ENCODE measurements at places on chromosomes 2 and 18. TPM values are rescaled to one million over a fixed set of nuclear protein-coding genes. Genes with fewer than 3 reads are reported as not detected.

The BCL11A gene
- total RNA-seq, result not detected

DNA sequence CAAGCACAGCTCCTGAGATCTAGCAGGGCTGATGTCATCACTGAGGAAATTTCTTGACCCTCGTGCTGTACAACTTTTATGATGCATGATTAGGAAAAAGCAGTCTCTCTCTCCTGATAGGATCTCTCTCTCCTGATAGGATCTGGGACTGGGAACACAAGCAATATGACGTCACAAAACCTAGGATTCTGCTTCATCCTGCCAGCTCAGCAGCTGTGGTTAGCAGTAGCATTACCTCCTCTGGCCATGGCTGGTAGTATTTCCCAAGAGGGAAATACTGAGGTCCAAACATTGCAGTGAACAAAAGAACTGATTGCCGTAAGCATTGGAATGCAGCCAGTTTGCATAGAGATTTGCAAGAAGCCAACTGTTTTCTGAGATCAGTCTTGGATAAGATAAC lies 521.2 kb upstream of the POU3F3 start:
- no peak for DNase-seq

The POLR1B gene
- total RNA-seq, result 31.3 TPM

The NFATC1 gene
- 64.3 TPM for total RNA-seq

DNA sequence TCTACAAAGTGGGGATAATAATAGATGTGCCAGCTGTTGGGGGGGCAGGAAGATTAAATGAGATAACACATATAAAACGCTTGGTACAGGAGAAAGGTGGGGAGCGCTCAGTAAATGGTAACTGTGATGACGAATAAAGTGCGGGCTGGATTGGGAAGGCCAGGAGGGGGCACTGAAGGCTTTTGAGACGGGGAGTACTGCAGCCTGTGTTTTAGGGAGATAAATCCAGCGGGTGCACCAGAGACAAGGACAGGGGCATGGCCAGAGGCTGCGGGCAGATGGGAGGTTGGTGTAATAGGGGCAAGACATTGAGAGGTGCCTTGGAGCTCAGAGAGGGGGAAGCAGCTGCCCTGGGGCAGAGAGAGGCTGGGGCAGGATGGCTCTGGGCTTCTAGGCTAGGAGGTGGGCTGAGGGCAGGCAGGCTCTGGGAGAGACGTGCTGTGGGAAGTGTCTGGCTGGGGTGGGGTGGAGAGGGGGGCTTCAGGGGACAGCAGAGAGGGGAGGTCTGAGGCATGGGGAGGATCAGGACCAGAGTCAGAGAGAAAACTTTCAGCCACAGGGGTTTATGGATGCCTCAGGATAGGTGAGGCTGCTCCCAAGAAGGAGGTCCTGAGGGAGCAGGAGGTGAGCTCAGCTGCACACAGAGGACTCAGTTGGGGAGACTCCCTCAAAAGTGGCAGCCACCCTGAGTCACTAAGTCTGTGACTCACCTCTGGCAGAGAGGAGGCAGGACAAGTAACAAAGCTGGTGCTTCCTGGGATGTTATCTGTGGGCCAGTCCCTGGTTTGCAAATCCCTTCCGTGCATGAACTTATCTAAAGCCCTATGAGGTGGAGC lies 18.8 kb downstream of the TEX44 start:
- DNase-seq, result no peak

DNA sequence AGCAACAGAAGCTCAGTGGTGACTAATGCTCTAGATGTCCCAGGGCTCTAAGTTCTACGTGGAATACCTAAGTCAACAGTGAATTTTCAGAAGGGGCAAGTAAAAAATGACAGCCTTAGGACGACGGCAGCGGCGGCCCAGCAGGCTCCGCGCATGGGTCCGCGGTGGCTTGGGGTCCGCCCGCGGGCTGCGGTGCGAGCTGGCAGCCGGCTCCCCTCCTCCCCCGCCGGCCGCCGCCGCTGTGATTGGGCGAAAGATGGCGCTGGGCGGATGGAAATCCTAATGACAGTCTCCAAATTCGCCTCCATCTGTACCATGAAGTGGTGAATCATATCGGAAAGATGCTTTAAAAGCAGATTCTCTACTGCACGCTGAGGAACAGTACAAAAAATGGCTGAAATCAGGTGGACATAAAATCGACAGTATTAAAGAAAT lies 74.7 kb downstream of the HNRNPLL start:
- no peak for DNase-seq

The SRD5A2 gene
- total RNA-seq, result not detected

All from CD4-positive, alpha-beta memory T cell (primary cell).